ENCODE measurements at places on chromosomes 7 and 10.

DNA sequence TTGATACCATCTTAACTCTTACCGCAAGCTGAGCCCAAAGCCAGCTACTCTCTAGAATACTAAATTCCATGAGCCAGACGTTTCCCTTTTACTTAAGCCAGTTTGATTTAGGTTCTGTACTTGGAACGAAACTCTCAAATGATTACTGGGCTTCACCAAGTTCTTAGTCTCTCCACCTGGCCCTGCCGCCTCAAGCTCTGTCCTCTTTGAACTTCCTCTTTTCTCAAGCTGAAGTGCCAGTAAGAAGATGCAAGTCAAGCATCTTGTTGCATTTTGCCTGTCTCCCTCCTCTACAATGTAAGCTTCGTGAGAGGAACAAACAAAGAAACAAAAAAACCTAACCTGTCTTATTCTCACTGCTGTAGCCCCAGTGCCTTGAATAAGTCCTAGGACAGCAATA, 358.2 kb upstream of the NPVF start:
- no peak for DNase-seq

GRCh38 chr7:72441791-72442190, 29.7 kb upstream of the CALN1 start:
- peak; percentile 72 for DNase-seq

DNA sequence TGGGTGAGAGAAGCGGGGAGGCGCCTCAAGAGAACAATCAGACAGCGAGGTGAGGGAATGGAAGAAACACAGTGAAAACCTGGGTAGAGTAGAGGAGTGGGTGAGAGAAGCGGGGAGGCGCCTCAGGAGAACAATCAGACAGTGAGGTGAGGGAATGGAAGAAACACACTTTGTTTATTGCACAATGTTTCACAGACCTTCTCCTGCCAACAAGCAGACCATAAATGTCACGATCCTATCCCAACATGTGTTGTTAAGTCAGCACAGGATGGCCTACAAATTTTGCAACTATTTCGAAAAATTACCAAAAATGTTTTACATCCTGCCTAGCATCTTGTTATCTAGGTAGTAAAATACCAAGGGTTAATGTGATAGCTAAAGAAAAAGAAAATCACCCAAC, 115.3 kb downstream of the JAZF1 start:
- DNase-seq = no peak

DNA sequence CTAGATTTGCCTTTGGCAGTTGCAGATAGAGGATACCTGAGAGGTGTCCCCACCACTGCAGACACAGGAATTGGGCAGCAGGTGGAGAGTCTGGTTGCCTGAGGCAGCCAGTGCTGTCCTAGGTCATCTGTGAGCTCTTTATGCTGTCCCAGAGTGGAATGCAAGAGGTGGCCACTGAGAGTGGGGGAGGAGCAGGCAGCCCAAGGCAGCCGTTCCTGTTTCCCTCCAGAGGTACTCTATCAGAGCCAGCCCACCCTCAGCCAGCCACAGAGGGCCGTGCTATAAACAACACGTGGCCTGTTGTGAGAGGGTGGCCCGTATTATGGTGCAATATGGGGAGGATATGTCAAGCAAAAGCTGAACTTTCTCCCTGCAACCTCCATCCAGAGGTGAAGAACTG, 8.5 kb downstream of the LRRC18 start:
- peak; percentile 94 for DNase-seq

GRCh38 chr10:113751181-113751732, at the start of gene PLEKHS1:
TSS of gene PLEKHS1 (plus strand) at chr10:113751682. CDS start at chr10:113755278, 3,596 bp downstream.
- no peak for DNase-seq

DNA sequence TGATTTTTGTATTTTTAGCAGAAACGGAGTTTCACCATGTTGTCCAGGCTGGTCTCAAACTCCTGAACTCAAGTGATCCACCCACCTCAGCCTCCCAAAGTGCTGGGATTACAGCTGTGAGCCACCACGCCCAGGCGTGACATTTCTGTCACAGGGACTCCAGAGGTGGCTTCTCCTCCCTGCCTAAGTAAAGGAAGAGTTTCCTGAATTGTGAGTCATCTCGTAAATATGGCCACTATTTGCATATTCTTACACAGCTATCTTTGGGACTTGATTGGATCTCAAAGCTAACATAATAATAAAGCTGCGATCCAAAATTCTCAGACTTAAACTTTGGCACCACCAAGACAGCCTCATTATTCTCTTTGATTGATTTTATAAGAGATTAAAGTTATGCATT, 50.1 kb downstream of the ADARB2 start:
- DNase-seq = no peak

DNA sequence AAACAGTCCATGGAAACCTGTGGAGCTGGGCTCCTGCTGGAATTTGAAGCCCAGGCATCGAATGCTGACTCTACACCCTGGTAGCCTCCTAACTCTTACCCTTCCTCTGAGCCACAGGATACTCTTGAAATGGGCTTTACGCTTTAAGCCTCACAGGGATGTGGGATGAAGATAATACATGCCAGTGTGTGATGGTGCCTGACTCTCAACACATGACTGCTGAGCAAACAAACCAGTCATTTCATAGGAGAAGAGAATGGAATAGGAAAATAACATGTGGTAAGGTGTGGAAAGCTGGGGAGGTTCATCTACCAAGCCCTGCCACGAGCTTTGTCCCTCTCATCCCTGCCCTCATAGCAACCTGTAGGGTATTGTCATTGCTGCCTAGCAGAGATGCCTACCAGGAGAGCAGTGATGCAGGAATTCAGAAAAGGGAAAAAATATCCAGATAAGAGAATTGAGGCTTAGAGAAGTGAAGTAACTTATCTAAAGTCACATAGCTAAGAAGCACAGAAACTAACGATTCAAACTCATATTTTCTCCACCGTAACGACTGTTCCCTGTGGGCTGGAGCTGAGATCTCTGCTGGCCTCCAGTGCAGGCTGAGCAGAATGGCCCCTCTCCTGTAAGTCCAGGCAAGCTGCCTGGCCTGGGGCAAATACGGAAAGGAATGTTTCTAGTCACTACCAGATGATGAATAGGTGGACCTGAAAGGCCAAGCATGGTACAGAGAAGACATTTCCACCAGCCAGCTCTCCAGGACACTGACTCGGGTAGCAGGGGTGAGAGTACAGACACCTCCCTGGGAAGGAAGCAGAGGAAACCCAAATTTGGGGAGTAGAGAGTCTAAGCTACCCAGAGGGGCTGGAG, 90.2 kb upstream of the DUSP5 start:
- DNase-seq = peak; percentile 86

- DNase-seq = peak; percentile 26
These were observed 282.5 kb upstream of the FOXK1 start for GRCh38 chr7:4399596-4399995.

DNA sequence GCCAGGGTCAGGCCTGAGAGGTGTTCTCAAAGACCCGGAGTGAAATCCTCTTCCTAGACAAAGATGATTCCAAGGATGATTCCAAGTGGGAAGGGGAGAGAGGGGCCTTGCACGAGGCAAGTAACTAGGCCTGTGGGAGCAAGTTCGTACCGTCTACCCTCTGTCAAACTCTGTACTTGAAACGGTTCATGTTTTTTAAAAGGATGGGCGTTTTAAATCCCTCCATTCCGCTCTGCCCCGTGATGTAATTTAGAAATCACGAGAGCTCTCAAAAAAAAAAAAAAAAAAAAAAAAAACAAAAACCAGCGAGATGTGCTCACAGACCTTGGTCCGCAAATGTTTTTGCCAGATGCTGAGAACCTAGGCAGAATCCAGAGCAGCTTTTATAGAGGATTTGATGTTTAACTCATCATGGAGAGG, 114.7 kb upstream of the CARD11 start:
- DNase-seq = no peak

DNA sequence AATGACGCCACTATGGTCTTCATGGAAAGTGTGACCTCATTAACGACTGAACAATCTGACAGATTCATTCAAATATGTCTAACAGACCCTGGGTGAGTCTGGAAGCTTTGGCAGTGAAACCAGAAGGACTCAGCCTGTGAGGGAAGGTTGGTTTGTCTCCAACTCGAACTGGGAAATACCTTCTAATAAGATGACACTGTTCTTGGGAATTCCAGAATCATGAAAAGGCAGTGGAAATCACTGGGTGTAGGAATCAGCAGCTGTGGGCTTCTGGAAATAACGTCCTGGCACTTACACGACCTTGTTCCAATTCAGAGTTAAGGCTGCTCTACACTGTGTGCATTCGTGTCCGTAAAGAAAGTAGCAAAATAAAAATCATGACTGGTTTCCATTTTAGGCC, 75.1 kb downstream of the DGKI start:
- no peak for DNase-seq

DNA sequence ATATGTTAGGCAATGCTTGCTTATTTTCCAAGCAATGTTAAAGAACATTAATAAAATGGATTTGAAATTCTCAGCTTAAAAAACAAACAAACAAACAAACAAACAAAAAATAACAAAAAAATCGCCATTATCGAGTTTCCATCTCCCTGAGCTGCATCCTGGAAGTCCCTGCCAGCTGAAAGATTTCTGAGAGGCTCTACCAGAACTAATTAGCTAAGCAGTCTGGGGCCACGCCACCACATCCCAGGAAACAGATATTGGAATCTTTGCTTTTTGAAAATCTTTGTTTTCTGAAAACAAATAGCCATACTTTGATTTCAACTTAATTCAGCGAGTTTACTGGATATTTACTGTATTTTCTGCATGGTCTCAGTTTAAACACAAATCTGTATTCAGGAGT, 143.6 kb downstream of the LSMEM1 start:
- no peak for DNase-seq

Measured in islet precursor cell (in vitro differentiated cells).